GM19239 (cell line): ENCODE measurements at places on chromosomes 2 and 18.

DNA sequence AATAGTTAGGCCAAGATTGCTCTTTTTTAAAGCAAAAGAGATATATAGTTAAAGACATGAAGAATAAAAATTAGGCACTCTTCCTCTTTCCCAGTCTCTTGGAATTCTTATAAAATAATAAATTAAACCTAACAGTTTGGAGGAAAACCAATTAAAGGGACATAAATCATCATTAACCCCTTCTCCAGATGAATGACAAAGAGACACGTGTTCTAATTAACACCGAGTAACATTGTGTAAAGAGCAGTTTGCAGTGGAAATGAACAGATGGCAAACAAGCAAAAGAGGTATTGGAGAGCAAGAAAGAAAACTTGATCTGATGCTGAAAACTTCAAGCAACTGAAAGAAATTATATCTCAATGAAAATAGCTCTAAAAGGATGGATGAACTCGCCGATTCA, 48.4 kb downstream of the BCL2 start:
- no peak for DNase-seq

DNA sequence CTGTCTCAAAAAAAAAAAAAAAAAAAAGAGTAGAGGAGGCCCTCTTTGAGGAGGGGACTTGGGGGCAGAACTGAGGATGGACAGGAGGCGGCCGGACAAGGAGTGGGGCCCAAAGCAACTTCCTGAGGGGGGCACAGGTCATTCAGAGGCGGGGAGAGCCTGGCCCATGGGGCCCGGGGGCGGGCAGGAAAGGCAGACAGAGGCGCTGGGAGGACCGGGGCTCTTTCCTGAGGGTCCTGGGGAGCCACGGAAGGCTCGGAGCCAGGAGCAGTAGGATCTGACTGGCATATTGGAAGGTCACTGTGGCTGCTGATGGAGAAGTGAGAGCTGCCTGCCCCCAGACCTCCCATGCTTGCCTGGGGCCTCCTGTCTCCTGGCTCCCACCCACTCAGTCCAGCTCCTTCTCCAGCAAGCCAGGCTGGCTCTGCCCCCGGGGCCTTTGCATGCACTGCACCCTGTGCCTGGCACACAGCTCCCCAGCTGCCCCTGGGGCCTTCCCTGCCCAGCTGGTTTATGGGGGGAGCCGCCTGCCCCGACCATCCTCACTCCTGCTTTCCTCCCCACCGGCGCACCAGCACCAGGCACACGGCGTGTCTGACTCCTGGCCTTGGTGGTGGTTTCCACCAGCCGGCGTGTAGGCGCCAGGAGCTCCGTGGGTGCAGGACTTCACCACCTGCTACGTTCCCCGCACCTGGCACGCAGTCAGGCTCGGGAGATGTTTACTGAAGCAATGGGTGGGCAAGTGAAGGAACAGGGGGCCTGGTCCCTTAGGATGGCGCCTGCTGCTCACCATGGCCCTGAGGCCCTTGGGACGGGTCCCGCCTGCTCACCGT, 5.6 kb downstream of the ESPNL start:
- no peak for DNase-seq

DNA sequence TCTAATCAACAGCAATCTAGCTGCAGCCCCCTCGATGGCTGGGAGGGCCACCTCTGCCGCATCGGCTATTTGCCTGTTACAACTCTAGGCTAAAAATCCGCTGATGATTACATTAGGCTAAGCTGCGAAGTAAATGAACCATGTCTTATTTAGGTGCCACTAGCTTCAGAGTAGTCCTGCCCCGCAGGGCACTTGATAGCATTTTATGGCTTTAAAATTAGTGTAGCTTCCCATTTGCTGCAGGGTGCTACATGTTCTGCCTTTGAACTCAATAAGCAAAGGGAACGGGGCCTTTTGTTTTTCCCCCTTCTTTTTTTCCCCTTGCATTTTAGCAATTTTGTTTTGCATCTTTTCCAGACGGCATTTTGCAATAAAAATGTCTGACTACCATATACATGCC, 270.2 kb downstream of the GBX2 start:
- DNase-seq, result no peak

GRCh38 chr18:1658908-1659566, 754.4 kb downstream of the ADCYAP1 start:
- DNase-seq, result no peak

GRCh38 chr18:58960946-58961722, 96.5 kb downstream of the ZNF532 start:
- no peak for DNase-seq

GRCh38 chr2:175441181-175441761, 259.8 kb upstream of the ATP5MC3 start:
- no peak for DNase-seq

DNA sequence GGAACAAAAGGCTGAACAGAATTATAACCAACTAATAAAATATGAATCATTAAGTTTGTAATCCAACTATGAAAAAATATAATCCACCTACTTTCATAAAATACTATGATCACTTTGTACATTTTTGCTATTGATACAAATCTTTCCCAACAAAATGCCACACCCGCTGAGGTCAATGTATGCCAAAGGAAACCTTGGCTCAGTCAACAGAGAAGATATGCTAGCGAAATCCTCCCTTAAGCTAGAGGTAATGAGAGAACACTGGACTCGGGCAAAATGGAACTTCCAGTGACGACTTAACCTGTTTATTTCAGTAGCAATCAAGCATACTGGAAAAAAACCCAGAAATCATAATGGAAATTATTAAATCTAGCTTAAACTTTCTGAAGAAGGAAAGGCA, 81.5 kb downstream of the NOL10 start:
- DNase-seq, result no peak

GRCh38 chr2:207341804-207342203, 176.1 kb upstream of the KLF7 start:
- no peak for DNase-seq

DNA sequence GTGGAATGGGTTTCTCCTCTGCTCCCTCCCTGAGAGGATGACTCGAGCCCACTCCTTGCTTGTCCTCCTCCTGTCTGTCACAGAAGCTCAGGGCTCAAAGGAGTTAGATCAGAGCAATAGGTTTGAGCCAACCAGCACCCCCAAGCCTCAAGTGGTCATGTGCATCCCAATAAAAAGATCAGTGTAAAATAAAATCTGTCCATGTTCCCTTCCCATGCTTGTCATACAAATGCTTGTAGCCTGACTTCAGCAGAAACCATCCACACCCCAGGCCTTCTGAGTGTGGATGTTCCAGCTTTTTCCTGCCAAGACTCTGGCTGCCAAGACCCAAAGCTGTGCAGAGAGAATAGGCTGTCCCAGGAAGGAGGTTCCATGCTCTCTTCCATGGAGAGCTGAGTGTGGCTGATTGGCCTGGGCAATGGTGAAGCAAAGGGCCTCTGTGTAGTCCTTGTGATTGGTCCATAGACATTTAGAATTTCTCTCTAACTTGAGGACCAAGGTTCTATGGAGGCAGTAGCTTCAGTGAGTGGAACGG, 67.4 kb downstream of the GYPC start:
- DNase-seq, result no peak

DNA sequence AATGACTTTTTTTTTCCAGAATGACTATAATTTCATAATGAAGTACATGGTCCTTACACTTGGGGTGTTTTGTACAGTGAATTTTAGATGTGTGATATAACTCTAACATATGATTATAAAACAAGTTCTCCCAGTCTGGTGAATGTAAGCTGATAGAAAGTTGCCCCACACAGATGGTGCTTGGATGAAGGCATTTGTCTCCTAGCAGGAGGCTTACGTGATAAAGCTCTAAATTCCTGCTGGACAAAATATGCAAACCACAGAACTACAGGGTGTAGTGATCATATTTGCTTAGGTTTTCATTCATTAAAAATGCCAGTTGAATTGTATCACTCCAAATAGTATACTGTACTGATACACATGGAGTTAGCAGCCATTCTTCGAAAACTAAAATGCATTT, 85.5 kb downstream of the DSC3 start:
- DNase-seq, result no peak

DNA sequence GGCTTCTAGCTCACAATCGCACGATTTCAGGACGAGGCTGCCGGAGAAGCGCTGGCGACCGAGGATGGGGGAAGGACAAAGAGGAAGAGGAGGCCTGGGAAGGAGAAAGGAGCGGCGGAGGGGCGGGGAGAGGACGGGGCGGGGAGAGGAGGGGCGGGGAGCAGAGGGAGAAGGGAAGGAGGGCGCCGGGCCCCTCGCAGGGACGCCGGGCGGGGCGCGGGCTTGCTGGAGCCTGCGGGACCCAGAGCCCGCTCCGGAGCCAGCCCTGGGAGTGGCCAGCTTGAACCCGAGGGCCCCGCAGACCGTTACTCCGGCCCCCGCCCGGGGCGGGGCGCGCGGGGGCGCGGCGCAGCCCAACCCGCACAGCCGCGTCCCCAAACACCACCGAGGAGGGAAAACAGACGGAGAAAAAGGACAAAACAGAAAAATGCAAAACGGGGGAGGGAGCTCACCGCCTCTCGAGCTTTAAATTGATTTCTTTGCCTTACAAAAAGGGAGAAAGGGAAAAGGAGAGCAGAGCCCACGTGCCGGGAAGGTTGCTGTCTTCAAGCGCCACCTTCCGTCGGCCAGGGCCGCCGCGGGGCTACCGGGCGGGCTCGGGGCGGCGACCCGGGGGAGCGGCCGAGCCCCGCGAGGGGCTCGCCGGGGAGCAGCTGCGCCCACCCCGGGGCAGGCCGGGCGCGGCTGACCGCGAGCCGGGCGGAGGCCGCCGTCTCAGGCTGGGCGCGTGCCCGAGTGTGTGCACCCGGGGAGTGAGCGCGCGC, 781 bp upstream of the SOX11 start:
- no peak for DNase-seq

GRCh38 chr2:166256896-166257295, 118.8 kb downstream of the SCN9A start:
- DNase-seq, result no peak

DNA sequence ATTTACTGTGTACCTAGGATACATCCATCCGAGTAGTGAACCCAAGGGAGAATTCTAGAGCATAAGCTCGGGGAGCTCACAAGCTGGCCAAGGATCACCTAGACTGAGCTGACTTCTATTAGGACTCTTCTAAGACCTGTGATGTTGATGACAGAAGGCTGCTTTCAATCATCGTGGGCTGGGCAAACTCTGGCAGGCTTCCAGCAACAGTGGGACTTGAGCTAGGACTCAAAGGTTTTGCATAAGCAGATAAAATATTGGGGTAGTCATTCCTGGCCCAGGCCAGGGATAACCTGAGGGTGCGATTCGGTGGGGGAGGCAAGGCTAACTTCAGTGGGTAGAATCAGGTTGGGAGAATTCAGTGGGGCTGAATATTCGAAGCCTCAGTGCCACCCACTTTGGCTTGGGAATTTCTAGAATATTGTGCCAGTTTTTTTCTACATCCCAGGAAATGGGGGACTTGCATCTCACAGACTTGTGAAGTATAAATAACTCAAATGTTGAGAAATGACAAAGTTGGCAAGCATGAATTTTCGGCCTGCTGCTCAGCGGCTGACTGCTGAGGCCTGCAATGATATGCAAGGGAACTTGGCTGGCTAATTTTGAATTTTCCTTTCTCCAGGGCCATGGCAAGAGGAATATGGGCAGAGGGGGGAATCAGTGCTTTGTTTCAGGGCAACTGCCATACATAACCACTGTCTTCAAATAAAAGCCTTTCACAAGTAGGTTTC, 274.3 kb downstream of the PRKCE start:
- no peak for DNase-seq

- DNase-seq, result no peak
Observed at GRCh38 chr18:62226047-62226446, 39.0 kb downstream of the RELCH start.

DNA sequence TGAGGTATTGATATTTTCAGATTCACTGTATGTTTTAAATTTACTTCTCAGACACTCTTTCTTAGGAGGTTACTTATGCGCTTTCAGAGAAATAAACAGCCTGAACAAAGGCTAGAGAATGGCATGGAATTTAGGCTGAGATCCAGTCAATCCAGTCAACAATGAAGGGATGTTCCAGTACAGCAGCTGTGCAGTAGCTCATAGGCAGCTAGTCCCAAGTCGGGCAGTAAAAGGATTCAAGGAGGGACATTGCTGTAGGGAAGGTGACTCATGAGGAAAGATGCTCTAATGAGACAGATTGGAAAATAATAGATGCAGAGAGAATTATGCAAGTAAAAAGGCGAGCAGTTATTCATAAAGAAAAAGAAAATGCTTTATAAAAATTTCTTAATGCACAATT, 397.9 kb upstream of the RGPD4 start:
- DNase-seq, result no peak

- DNase-seq, result no peak
Observed at GRCh38 chr2:47226923-47227220, 71.8 kb upstream of the STPG4 start.

- no peak for DNase-seq
Observed at GRCh38 chr2:52429171-52429570, 1338.4 kb upstream of the CHAC2 start.

- peak; percentile 9 for DNase-seq
Observed at GRCh38 chr2:229715895-229716507, 1.6 kb upstream of the DNER start.

GRCh38 chr2:192073878-192074277, 120.9 kb downstream of the TMEFF2 start:
- DNase-seq, result no peak

GRCh38 chr2:237886685-237887481, 27.5 kb downstream of the RAMP1 start:
- DNase-seq, result no peak

DNA sequence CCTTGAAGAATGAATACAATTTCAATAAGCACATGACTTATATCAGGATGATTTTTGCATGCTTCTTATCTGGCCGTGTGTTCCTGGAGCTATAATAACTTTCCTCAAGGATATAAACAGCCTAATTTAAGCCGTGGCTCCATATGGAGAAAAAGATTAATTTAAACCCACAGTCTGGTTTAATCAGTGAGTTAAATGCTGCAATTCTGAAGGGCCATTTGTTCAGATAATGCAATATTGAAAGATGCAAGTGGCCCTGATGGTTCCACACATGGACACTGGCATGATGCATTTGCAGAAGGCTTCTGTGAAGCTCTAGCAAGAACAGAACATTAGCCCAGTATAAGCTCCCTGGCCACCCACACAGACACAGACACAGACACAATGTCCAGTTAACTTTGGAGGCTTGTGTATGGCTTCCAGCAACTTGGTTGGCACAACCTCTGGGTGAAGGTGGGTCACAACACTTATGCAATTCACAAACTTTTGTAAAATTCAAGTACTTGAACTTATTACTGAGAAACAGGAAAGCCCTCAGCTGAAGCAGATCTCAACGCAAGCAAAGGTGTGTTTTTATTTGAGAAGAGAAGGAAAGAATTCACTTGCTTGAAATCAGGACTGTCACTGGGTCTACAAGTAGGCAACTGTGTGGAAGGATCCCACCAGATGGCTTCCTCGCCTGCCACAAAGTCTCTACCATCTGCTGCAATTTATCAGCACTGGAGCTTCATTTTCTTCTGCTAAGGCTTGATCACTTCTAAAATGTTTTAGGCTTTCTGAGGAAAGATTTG, 63.3 kb downstream of the MDH1 start:
- DNase-seq, result no peak

DNA sequence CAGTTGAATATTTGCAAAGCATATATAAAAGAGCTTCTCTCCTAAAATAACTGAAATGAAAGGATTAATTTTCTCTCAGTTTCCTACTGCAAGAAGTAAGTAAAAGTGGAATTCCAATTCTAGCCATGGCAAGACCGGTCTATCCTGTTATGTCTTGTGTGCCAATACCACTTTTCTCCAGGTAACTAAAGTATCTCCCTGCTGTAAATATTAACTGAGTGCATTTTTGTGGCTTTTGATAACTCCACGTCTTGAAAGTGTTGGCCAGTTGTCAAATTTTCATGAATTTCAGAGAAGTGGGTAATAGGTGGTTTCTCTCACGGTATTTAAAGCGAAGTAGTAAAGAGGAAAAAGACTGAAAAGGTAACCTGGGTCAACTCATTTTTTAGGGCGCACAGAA, 225.9 kb downstream of the NEDD4L start:
- DNase-seq, result no peak
